ENCODE measurements at places on chromosomes 5 and 9.

GRCh38 chr5:51203598-51203997 lies 179.7 kb upstream of the ISL1 start:
- no peak for DNase-seq

DNA sequence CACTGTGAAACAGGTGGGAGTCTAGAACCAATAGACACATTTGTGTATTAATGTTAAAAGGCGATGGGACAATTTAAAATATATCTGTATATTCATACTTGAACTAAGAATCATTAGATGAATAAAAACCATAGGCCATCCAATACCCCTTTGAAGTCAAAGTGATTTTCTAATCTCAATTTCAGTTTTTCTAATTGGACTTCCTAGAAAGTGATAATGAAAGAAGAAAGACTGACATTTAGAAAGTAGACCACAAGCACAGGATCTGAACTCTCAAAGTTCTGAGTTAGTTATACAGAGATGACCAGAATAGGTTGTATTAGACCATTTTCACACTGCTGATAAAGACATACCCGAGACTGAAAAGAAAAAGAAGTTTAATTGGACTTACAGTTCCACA lies 412.8 kb upstream of the PIK3R1 start:
- no peak for DNase-seq

DNA sequence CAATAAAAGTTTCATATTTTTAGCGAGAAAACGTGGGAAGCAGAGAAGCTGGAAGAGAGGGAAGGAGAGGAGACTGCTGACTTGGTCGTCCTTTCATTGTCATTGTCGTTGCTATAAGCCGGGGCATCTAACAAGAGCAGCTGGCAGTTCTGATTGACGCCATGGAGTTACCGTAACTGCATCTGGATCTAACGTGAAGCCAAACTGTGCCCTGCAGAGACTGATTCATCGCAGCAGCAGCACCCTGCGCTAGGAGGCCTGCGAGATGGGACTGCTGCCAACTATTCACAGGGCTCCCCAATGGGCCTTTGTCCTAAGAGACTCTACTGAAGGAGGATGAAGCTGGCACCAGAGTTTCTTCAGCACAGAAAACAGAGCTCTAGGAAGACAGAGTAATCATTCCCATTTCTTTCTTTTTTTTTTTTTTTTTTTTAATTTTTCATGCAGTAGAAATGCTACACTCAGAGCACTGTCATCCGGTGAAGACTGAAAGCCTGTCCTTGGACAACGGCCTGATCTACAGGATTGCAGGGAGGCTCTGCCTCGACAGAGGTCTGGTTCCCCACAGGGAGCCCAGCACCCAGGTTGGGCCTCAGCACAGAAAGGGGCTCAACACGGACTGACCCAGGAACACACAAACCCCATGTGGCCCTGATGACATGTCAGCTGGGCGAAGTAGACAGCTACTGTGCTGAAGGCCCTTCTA lies 47.8 kb downstream of the RETREG1 start:
- DNase-seq = no peak

DNA sequence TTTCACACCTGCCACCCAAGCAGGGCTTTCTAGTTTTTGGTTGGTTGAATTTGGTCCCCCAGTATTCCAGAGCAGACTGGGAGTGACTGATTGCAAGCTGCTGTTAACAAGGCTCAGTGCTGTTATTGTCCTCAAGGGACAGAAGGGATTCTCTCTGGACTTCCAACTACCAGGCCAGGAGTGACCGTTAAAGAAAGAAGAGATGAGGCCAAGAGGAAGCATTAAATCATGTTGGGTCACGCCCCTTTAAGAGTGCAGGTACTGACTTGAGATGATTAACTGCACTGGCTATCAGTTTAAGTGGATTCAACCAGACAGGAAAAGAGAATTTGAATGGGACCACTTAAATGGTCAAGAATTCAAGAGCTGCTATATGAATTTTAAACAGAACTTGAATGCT lies 220.8 kb upstream of the PCSK5 start:
- DNase-seq = no peak

GRCh38 chr5:177509381-177509951 lies at the start of gene DOK3:
TSS of gene DOK3 (minus strand) at chr5:177509826. CDS start at chr5:177509540, 286 bp downstream.
- DNase-seq = no peak

GRCh38 chr9:34592895-34593601 lies 3.5 kb upstream of the CNTFR start:
- no peak for DNase-seq

GRCh38 chr5:123881759-123882244 lies 369.8 kb downstream of the CSNK1G3 start:
- DNase-seq = no peak

- no peak for DNase-seq
Observed at GRCh38 chr9:128091144-128091543, 23.1 kb downstream of the SLC25A25 start.

- no peak for DNase-seq
Observed at GRCh38 chr5:111463311-111463710, 49.0 kb downstream of the STARD4 start.

- no peak for DNase-seq
Observed at GRCh38 chr5:19270153-19270552, 717.8 kb downstream of the CDH18 start.

DNA sequence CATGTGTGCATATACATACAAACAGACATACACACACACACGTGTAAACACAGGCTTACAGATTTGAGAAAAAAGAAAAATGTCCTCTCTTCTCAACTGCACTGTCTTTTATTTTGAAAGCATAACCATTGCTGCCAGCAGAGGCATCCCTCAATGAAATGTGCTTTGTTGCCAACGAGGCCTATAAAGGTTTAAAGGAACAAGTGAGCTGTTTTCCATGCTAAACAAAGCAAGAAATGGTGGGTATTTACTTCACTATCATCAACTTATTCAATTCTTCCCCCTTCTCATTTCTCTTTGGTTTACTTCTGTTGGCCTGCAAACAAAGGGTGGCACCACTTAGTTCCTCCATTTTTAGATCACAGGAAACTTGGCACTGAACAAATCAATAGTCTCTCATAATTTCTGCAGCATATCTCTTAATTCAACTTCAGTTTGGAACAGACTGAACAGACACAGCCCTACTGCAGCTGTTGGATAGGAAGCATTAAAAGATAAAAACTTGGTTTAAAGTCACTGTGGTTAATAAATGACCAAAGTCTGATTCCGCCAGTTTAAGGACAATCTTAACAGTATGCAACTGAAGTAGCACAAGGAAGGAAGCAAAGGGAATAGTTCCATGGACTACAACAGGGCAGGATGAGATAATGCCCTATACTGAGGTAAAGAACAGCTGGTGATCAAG lies 21.7 kb downstream of the TTC33 start:
- DNase-seq = no peak

- DNase-seq = no peak
Observed at GRCh38 chr5:123155446-123155960, 66.5 kb downstream of the PRDM6 start.

DNA sequence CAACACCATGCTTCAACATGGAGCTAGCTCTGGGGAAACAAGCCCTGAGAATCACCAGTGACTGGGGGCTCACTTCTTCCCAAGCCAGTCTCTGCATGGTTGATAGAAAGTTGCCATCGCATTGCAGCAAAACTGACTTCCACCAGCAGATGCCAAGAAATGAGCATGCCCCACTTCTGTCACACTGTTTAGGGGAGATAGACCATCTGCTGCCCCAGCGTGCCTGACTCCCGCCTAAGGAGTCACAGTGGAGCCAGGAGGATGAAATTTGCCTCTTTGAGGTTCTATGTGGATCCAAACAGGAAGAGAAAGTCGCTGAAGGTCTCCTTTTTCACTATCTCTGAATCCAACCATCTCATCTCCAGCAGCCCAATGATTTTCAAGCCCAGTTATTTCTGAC lies 116.7 kb upstream of the SLIT3 start:
- DNase-seq = no peak

DNA sequence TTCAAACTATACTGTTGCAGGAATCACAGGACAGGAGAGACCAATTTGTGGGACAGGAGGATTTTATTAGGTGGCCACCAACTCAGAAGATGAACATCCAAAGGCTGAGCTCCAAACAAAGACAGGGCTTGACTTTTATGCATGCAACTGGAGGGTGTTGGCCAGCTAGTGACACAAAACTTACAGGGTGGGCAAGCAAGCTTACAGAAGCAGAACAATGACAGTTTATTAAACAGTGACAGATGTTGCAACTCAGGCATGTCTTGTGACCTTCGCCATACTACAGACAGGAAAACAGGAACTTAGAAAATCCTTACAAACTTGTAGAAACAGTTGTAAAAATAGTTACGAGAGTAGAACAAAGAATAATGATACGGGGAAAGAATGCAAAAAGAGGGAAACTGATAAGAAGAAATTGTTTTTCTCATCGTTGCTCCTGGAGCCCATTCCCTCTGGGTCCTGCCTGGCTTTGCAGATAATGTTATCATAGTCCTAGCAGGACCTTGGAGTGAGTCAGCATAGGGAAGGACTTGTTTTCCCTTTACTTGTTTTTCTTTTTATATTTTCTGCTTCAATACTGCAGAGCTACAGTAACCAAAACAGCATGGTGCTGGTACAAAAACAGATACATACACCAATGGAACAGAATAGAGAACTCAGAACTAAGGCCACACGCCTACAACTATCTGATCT lies 2083.0 kb upstream of the ACO1 start:
- DNase-seq = no peak

- DNase-seq = no peak
Observed at GRCh38 chr5:90307782-90308181, 101.8 kb downstream of the CETN3 start.

- no peak for DNase-seq
Observed at GRCh38 chr9:96344458-96345180, 38.9 kb downstream of the SLC35D2 start.

GRCh38 chr9:5876711-5877110 lies 14.0 kb upstream of the MLANA start:
- no peak for DNase-seq

Measured in activated naive CD4-positive, alpha-beta T cell treated with Interleukin-2 at 50 U/mL for 16 hours (primary cell).